ENCODE measurements at places on chromosomes 4 and X.

DNA sequence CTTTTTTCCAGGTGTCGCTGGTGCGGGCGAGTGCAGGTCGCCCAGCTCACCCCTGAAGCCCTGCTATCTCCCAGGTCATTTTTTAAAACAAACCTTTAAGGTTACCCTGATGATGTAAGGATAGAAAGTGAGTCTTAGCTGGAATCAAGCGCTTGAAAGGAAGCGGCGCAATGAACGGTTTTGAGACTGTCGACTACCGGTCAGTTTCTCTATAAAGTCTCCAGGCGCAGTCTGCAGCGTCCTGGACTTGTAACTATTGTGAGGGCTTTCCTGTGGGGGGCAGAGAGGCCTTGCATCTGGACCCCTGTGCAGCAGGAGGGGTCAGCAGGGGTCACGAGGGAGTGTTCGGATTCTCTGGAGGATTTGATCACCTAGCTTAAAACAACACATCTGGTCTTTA is 1.6 kb downstream of the KIT start:
- DNase-seq = peak; percentile 27

DNA sequence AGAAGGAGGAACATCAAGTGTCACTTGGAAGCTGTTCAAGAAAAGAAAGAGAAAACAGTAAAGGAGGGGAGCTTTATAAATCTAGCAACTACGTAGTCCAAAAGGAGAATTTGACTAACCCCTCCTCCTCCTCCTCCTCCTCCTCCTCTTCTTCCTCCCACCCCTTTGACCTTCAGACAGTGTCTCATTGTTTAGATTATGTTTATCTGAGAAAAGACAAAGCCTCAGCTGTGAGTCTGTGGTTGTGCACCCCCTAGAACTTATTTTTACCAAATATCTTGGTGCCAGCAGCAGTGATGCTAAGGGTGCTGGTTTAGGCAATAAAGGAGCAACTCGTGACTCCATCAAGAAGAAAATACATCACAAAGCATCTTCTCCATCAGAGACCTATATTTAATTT is 68.9 kb upstream of the BMP2K start:
- DNase-seq = no peak

DNA sequence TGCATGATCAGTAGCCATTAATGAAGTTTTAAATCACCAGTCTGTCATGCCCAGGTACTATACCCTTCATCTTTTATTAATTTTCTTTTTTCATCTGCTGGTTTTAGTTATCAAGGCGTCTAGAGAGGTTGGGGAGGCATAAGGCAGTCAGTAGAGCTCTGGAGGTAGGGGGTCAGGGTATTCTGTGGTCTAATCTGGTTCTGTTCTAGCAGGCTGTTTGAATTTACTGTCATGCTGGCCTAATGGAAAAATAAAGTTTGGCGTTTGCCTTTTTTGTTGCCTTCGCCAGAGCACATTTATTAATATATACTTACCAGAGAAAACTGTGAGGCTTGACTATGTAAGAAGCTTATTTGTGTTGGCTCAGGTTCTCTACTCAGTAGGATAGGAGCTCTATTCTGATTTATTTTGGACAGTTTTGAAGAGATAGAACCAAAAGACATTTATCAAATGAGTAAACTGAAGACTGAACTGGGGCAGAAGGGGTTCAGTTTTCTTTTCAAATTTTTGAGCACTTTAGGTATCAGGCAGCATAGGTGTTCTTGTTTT is 46.9 kb downstream of the TMEM131L start:
- DNase-seq = no peak

GRCh38 chrX:112190646-112191045 is 108.1 kb upstream of the TRPC5 start:
- DNase-seq = no peak

DNA sequence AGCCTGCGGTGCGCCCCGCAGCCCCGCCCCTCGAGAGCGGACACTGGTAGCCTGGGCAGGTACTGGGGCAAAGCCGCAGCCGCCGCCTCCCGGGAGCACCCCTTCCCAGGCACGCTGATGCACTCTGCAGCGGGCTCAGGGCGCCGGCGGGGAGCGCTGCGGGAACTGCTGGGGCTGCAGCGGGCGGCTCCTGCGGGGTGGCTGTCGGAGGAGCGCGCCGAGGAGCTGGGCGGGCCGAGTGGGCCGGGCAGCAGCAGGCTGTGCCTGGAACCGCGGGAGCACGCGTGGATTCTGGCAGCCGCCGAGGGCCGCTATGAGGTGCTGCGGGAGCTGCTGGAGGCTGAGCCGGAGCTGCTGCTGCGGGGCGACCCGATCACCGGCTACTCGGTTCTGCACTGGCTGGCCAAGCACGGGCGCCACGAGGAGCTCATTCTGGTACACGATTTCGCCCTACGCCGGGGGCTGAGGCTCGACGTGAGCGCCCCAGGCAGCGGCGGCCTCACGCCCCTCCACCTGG is 401 bp downstream of the SOWAHD start:
- no peak for DNase-seq

- no peak for DNase-seq
Measured at GRCh38 chrX:143461606-143462005, 55.7 kb downstream of the SPANXN3 start.

DNA sequence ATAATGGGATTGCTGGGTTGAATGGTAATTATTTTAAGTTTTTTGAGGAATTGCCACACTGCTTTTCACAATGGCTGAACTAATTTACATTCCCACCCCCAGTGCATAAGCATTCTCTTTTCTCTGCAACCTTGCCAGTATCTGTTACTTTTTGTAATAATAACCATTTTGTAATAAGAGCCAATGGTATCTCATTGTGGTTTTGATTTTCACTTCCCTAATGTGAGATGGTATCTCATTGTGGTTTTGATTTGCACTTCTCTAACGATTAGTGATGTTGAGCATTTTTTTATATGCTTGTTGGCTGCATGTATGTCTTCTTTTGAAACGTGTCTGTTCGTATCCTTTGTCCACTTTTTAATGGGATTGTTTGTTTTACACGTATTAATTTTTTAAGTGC is 213.1 kb upstream of the HDX start:
- no peak for DNase-seq

DNA sequence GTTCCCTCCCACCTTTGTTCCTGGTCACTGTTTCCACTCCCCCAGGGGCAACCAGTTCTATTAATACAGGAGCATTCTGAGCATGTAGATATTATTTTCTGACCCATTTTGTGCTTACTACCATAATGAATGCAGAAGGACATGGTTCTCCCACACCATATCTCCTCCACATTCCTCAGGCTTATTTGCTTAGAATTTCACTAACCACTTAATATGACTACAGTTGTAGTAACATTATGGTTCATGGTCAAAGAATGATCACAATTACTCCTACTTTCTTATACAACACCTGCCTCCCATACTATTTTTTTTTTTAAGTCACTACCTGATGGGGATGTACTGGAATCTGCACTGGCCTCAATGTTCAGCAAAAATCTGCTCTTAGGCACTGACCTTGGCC is 7.5 kb upstream of the FAM184B start:
- DNase-seq = no peak

DNA sequence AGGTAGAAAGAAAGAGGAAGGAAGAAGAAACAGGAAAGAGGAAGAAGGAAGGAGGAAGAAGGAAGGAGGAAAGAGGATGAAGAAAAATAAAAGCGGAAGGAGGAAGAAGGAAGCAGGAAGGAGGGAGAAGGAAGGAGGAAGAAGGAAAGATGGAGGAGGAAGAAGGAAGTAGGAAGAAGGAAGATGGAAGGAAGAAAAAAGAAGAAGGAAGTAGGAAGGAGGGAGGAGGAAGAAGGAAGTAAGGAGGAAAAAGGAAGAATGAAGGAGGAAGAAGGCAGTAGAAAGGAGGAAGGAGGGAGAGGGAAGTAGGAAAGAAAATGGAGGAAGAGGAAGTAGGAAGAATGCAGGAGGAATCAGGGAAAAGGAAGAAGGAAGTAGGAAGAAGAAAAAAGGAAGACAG is 191.1 kb upstream of the TBL1X start:
- DNase-seq = no peak

DNA sequence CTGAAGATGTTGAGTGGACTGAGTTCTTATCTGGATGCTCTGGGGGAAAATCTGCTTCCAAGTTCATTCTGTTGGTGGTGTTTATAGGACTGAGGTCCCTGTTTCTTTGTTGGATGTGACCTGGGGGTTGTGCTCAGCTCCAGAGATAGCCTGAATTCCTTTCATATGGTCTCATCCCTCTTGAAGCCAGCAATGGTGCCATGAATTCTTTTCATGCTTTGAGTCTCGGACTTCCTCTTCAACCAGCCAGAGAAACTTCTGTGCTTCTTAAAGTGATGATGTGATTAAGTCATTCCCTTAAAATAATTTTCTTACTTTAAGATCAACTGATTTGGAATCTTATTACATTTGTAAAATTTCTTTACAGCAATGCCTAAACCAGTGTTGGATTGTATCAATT is 233.8 kb upstream of the UGT8 start:
- DNase-seq = no peak

GRCh38 chr4:60482921-60483351 is 717.2 kb upstream of the ADGRL3 start:
- no peak for DNase-seq

GRCh38 chr4:55571806-55572205 is 20.2 kb downstream of the PDCL2 start:
- DNase-seq = no peak

- DNase-seq = no peak
Measured at GRCh38 chr4:145482209-145483037, 770 bp downstream of the SMAD1 start.

DNA sequence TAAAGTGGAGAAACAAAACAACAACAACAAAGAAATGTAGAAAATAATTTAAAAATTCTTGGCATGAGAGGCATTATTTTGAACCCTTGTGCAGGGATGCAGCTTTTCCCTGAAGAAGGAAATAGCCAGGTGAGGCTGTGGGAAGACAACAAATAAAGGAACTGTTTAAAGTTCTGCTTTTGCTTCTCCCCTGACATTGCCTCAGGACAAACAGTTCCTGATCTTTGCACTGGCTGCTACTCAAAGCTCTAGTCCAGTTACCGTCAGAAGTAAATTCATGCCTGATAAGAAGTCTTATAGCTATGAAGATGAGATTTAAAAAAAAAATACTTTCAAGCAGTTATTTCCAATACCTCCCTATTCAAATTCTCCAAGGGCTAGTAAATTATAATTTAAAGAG is 233.8 kb downstream of the IL15 start:
- no peak for DNase-seq

DNA sequence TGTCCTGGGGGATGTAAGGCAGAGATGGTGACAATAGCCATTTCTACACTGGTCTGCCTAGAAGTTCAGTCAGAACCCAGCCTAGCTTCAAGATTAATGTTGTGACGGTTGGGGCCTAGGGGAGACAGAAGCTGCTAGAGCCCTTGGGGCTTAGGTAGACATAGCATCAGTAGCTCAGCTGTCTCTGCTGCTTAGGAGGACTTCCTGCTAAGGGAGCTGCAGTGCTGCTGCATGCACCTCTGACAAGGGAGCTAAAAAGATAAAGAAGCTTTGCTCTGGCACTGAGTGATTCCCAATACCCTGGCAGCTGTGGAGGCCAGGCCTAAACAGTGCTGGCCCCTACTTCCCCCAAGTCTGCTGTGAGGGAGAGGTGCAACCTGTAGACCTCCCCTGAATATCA is 116.0 kb downstream of the CT47B1 start:
- DNase-seq = no peak

- DNase-seq = peak; percentile 4
Measured at GRCh38 chrX:24694825-24695224, 1.1 kb downstream of the POLA1 start.

- no peak for DNase-seq
Measured at GRCh38 chr4:121597346-121597934, 99.3 kb downstream of the ANXA5 start.

- DNase-seq = no peak
Measured at GRCh38 chr4:115159141-115159540, 45.7 kb upstream of the NDST4 start.

DNA sequence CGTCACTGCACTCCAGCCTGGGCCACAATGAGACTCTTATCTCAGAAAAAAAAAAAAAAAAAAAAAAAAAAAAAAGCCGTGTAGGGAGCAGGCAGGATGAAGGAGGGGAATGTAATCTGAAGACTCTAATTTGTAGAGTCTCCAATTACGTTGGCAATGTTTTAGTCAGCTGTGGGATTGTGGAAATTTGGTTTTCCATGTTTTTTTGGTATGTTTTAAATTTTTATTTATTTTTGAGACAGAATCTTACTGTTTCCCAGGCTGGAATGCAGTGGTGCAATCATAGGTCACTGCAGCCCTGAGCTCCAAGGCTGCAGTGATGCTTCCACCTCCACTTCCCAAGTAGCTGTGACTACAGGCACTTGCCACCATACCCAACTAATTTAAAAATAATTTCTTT is 56.5 kb downstream of the NSD2 start:
- DNase-seq = no peak

DNA sequence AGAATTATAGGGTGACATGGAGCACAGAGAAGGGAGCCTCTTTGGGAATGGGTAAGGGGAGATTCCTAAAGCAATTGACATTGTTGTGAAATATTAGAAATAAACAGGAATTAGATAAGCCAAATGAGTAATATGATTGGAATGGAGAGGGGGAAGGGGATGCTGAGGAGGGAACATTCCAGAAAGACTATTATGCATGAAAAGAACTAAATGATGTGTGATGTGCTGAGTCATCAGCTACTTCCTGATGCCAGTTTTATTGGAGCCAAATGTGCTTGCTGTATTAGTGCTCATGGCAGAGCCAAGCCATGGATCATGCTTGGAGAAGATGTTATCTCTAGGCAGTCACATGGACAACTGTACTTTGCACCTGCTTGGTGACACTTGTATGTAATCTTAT is 189.0 kb upstream of the HCCS start:
- DNase-seq = no peak
